Renal pelvis (tissue), 12 donors: ENCODE measurements at places on chromosomes 1 and 21. TPM values are rescaled to one million over a fixed set of nuclear protein-coding genes. Genes with fewer than 3 reads are reported as not detected.
A peak's percentile ranks its signal among the peaks of the same experiment; 100 is the strongest.

GRCh38 chr1:145997016-145997717, 788 bp upstream of the TXNIP start:
- DNase-seq = no peak

- DNase-seq = peak; percentile 61
Measured at GRCh38 chr1:27726173-27727044, 648 bp downstream of the FAM76A start.

Gene PDE4B
- 6.7 TPM for polyA plus RNA-seq

DNA sequence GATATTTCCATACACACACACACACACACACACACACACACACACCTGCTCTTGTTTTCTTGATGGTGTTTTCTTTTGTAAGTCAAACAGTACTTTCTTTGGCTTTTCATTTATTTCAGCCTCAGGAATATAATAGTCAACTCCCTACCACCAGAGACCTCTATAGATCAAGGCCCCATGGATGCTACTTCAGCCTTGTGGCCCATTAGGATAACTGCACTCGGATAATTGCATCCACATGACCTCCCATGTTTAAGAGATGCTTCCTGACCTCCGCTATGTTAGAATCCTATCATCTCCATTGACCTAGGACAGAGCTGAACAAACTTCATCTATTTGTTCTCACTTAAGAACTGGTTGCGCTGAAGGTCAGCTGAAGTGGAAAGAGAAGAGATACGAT, 1094.0 kb upstream of the B3GALT2 start:
- DNase-seq = no peak

DNA sequence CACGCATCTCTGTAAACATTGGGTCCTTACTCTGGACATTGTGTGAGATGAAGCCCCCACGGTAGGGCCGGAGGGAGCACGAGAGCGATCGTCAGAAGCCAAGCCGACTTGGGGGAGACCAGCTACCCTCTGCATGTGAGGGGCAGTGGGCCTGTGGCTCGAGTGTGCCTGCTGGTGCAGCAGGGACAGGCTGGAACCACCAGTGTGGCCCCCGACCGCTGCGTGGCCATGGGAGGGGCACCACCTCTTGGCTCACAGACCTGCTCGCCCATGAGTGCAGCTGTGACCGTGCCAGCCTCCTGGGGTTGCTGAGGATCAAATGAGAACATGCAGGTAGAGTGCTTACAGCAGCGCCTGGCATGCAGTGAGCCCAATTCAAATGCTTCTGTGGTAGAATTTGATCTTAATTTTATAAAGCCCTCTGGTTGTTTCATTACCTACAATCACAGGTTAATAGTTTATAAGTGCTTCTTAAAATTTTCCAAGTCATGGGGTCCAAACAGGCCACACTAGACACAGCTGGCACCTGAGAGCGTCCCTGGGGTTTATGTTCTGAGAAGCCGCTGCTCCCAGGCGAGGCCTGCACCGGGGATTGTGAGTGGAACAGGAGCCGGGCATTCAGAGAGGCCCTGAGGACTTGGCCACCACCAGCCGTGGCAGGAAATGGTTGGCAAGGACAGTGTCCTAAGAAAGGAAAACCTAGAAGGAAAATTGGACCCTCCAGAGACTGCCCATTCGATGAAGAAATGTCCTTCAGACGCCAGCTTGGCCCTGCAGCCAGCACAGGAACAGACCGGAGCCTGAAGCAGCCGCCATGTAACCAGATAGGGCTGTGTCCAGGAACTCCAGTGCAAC, 22.6 kb upstream of the ADARB1 start:
- DNase-seq = no peak

DNA sequence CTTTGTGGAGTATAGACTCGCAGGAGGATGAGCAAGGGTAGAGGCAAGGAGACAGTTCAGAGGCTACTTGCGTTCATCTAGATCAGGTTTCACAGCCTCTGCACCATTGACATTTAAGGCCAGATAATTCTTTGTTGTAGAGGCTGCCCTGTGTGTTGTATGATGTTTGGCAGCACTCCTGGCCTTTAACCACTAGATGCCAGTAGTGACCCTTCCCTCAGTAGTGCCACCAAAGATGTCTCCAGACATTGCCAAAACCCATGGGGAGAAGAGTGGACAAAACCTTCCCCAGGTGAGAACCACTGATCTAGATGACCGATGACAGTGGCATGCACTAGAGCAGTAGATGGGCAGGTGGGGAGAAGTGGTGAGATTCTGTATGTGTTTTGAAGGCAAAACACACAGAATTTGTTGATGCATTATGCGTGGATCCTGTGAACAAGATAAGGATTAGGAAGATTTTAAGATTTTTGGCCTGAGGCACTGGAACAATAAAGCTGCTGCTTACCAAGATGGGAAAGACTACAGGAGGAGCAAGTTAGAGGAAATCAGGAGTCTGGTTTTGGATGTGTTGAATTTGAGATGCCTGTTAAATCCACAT, 9.9 kb upstream of the COG2 start:
- DNase-seq = peak; percentile 40

Gene CSMD2
- 0.87 TPM for polyA plus RNA-seq

DNA sequence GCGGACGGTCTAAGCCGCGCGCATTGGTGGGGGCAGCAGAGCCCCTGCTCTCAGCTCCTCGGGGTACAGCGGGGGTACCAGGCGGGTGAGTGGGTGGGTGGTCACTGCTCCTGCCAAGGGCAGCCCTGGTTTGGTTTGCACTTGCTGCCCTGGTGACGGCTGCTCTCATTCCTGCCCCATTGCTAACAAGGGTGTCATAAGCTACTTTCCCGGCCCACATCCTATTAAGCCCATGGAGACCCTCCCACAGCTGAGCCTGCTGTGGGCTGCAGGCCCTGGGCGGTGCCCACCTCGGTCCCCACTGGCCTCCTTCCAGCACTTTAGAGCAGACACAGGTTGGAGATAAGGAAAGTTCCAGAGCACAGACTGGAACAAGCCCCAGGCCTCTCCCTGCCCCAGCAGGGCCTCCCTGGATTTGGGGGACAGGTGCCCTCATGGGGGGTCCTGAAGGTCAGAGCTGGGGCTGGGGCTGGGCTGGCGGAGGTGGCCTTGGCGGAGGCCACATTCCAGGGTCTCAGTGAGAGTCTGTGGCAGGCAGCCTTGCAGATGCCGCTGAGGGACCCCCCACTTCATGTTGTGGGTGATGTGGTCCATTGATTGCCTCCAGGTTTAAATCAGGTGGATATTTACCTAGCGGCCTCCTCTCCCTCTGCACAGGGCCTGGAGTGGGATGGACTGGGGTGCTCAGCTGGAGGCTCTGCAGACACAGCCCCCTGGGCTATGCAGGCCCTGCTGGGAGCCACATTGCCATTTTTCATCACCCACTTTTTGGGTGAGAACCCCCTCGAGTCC, 27.0 kb downstream of the COL18A1 start:
- no peak for DNase-seq

Gene KCNA2
- 0.95 TPM for polyA plus RNA-seq

DNA sequence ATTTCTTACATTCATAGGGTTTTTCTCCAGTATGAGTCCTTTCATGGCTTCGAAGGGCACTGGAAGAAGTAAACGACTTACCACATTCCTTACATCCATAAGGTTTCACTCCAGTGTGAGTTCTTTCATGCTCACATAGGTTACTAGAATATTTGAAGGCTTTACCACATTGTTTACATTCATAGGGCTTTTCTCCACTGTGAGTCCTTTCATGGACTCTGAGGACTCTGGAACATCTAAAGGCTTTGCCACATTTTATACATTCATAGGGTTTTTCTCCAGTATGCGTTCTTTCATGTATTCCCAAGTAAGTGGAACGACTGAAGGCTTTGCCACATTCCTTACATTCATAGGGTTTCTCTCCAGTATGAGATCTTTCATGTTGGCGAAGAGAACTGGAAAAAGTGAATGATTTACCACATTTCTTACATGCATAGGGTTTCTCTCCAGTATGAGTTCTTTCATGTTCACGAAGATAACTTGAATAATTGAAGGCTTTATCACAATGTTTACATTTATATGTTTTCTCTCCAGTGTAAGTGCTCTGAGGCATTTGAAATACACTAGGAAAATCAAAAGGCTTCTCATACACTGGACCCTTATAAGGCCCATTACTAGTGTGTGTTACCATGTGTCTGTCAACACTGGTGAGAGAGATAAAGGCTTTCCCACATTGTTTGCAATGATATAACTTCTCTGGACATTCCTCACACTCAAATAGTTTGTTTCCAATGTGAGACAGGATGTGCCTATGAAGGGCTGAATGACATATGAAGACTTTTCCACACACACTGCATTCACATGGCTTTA, 29.9 kb upstream of the ZNF695 start:
- DNase-seq = no peak

Gene S100A7A
- not detected for polyA plus RNA-seq

DNA sequence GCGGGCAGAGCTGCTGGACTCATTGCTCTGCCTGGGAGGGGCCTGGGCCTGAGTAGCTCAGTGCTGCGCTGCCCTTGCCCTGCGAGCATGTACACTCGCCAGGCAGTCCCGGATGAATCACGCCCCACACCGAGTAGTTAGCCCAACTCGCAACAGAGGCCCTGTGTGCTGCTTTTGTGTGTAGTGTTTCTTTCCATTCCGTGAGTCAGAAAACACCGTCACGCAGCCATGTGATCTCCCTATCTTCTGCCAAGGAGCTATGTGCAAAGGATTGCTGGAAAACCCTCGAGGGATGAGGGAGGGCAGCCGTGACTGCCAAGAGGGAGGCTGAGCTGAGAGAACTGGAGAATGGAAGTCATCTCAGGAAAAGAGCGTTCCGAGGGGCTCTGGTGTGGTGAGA, 37.3 kb downstream of the NENF start:
- no peak for DNase-seq

GRCh38 chr1:215860833-215861232, 293.7 kb downstream of the KCTD3 start:
- no peak for DNase-seq

DNA sequence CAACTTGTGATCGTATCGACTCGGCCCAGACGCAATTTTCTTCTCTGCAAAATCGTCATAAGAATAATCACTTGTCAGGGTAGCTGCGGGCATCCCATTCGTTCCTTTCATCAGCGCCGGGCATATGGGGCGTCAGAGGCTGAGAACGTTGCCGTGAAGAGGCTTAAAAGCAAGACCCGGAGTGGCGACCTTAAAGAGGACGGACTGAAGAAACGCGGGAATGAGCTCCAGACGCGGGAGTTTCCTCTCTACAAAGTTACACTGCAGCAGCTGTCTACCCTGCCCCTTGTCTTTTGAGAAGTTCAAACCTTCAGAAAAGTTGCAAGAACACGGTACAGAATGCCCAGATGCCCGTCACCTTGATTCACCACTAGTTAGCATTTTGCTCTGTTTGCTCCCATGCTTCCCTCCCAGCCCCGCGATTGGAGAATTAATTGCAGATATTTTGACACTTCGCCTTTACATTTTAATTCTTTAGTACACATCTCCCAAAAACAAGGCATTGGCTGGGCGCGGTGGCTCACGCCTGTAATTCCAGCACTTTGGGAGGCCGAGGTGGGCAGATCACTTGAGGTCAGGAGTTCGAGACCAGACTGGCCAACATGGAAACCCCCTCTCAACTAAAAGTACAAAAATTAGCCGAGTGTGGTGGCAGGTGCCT, 967 bp downstream of the CENPS start:
- DNase-seq = no peak

Gene PRKAA2
- polyA plus RNA-seq = 19.1 TPM

- no peak for DNase-seq
Measured at GRCh38 chr1:114468710-114469468, 42.1 kb downstream of the TRIM33 start.

Gene SLC25A34
- polyA plus RNA-seq = 3.4 TPM

GRCh38 chr1:179023946-179024650, 1.6 kb upstream of the FAM20B start:
- no peak for DNase-seq

DNA sequence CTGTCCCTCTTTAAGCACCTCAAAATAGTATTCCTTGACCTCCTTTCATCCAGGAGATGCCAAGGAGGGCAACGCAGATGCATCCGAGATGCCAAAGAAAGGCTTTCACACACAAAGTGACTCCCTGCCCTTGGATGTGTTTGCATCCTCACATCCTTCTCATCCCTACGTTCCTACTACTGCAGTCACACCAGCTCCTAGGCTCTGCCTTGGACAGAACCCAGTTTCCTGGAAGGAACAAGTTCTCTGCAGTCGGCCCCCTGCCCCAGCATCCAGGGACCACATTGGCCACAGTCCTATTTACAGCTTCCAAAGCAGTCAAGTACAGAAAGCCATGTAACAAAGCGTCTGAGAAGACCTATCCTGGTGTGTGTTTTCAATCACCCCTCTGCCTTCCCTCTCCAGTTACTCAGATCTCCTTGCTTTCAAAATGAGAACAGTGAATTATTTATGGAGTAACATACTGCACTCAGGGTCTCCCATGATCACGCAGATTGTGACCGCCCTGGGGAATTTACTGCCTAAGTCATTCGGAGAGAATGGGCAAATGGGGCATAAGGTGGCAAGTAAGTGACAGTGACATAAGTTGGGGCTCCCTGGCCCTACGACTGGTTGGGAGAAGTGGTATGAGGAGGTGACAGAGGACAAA, 21.8 kb upstream of the SRP9 start:
- no peak for DNase-seq

Gene KCNJ9
- 0.11 TPM for polyA plus RNA-seq

- DNase-seq = no peak
Measured at GRCh38 chr1:31734582-31735107, 29.5 kb downstream of the ADGRB2 start.

GRCh38 chr1:22418312-22418711, 33.3 kb upstream of the ZBTB40 start:
- no peak for DNase-seq

DNA sequence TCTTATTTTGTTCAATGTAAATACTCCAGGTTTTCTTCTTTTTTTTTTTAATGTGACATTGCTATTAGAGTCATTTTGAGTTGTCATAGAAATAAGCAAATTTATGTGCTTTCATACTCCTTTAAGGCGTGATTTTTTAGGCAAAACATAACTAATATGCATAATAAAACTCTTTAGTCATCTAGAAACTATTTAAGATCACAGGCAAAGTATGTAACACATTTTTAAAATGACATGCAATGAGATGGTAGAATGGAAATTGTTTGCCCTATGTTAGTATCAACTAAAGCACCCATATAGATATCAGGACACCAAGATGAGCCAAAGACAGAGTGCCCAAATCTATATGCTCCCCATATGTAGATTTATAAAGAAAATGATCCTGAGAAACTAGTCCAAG, 41.5 kb upstream of the SGIP1 start:
- no peak for DNase-seq

Gene AADACL3
- polyA plus RNA-seq = not detected

DNA sequence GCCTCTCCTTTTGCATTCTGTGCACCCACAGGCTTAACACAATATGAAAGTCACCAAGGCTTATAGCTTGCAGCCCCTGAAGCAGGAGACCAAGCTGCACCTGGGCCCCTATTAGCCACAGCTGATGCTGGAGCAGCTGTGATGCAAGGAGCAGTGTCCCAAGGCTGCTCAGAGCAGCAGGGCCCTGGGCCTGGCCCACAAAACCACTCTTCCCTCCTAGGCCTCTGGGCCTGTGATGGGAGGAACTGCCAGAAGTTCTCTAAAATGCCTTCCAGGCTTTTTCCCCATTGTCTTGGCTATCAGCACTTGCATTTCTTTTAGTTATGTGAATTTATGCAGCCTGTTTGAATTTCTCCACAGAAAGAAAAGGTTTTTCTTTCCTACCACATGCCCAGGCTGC, 89.5 kb upstream of the KCTD3 start:
- DNase-seq = no peak

- no peak for DNase-seq
Measured at GRCh38 chr1:10768552-10768951, 27.9 kb downstream of the CASZ1 start.

Gene LIN28A
- 0.12 TPM for polyA plus RNA-seq
